ENCODE measurements at places on chromosomes 5 and 9.
A peak's percentile ranks its signal among the peaks of the same experiment; 100 is the strongest.

DNA sequence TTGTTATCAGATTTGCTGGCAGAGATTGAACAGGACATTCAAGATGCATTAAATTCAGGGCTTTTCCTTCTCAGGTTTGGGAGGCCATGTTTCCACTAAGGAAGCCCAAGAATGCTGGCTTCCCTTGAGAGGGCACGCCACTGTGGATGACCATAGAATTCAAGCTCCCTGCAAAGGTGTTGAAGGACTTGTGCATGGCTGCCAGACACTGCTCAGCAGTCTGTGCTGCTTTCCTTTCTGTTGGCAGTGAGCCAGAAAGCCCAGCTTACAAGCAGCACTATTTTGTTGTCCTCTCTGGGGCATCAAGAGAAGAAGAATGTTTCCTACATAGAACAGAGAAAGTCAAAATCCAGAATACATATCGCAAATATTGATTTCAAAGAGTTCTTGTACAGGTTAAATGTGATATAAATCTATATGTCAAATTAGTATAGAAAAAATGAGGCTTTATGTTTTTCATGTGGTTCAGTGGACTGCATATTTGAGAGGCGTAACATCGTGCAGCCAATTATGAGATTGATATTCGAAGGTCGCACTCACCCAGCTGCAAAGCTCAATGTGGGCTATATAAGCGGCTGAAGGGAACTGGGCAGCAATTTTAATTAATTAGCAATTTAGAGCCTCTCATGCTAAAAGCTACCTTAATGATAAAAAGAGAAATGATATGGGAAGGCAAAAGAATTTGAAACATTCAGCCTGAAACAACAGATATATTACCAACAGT, 103.1 kb upstream of the ISL1 start:
- no peak for DNase-seq

DNA sequence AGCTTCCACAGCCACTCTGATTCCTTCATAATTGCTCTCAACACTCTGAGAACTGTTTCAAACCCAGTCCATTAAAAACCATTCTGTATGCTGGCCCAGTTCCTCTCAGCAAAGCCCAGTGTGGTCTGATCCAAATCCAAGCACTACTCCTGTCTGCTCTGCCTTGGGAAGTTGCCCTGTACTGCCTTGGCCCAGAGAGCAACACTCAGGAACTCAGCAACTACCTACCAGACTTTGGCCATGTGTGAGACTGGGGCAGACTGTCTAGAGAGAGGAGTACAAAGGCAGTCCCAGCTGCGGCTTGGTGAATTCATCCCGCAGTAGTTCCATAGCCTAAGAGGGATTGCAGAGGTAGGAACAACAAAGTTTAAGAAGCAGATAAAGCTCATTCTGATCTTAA, 214.4 kb downstream of the MCTP1 start:
- DNase-seq: no peak

- no peak for DNase-seq
Observed at GRCh38 chr5:115661101-115661500, 35.3 kb upstream of the TMED7 start.

GRCh38 chr5:9388941-9389674, 156.8 kb downstream of the SEMA5A start:
- DNase-seq: no peak

- no peak for DNase-seq
Observed at GRCh38 chr9:18971404-18971803, 61.6 kb downstream of the SAXO1 start.

DNA sequence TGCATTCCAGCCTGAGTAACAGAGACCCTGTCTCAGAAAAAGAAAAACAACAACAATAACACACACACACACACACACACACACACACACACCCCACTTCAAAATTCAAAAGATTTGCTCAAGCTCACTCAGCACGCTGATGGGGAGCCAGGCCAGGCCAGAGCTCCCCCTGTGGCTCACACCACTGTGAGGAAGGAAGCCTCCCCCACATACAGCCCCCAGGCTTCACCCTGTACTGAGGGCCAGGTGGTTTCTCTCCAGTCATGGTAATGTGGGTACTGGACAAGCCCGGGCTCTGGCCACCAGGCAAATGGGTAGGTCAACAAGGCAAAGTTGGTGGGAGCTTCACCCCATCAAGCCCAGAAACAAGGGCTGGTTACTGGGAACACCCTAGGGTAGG, 19.0 kb downstream of the ATOX1 start:
- no peak for DNase-seq

DNA sequence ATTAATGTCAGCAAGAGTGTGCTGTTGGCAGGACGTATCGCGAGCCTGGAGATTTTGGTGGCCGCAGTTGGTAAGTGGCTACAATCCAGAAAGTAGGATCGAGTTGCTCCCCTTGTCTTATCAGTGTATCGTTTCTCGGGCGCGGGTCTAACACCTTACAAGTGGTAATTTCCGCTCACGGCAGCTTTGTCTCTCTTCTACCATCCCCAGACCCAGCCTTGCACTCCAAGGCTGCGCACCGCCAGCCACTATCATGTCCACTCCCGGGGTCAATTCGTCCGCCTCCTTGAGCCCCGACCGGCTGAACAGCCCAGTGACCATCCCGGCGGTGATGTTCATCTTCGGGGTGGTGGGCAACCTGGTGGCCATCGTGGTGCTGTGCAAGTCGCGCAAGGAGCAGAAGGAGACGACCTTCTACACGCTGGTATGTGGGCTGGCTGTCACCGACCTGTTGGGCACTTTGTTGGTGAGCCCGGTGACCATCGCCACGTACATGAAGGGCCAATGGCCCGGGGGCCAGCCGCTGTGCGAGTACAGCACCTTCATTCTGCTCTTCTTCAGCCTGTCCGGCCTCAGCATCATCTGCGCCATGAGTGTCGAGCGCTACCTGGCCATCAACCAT, 1.1 kb downstream of the PTGER4 start:
- no peak for DNase-seq

DNA sequence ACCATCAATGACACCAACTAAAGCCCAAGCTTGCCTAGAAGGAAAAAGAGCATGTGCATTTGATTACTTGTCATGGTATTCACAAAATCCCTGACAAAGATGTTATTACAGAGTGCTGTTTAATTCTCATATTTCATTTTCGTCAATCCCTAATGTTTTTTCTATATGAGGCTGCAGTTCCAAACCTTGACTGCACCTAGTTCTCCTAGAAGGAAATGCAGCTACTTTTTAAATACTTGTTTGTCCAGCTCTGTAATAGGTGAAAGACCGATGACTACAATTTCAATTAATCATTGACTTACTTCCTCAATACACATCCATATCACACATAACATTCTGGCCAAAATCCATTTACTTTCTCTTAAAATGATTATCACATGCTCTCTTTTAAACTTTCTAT, 28.1 kb downstream of the CEMIP2 start:
- DNase-seq: no peak

DNA sequence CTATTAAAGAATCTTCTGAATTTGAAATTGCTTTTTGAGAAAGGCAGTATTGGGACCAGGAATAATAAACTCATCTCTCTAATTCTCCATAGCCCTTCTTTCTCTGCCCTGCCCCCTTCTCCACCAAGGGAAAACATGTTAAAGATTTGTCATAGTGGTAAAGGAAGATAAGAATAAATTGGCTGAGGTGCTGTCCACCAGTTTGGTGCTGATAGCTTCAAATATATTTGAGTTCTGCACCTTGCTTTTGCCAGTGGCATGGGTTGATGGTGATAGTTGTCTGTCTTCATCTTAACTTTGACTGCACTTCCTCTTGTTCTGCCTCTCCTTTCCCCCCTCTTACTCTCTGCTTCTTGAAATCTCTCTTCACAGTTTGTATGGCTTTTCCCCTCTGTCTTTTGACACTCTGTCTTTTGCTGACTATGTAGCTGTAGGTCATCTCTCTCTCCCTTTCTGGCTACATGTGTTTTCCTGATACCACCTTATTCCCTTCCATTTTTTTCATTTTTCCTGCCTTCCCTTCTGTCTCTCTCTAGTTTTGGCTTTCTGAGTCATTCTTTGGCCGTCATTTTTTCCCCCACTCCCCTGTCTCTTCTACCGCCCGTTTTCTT, 56.6 kb downstream of the NDUFS4 start:
- DNase-seq: no peak

- no peak for DNase-seq
Observed at GRCh38 chr5:107542831-107543231, 127.9 kb downstream of the EFNA5 start.

GRCh38 chr5:146548781-146549449, 32.9 kb upstream of the GPR151 start:
- no peak for DNase-seq

DNA sequence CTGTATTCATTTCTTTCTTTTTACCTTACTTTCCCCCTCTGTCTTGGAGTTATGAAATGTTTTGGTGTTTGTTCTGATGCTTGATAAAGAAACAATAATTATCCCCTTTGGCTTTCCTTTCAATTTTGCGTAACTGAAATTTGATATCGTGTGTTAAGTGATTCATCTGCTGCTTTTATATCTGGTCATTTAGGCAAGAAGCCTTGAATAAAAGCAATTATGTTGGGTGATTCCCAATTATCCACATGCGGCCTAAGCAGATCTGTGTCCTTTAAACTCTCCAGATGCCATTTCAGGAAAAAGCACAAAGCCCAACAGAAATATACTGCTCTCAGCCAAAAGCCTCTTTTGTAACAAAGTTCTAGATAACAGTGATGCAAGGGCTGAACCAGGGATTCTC, 92.8 kb downstream of the TAF11L14 start:
- no peak for DNase-seq

- DNase-seq: peak; percentile 8
Observed at GRCh38 chr9:99778308-99778707, 43.4 kb upstream of the NR4A3 start.

DNA sequence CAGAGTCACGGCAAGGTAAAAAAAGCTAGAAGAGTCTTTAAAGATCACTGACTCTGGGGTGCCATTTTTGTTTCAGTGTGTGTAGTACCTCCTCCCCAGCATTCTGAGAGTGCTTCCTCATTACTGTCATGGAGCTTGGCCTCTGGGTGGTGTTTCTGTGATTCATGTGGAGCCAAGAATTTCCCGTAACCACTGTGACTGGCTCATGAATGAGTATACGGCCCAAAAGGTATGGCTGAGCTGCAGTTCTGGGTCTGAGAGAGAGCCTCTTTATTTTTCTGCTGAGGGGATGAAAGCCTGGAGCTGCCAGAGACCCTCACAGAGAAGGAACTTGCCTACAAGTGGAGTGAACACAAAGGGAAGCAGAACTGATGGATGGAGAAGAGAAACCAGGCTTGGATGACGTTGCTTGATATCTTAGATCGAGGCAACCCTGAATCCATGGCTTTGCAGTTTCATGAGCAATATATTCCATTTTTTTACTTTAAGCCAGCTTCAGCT, 85.6 kb downstream of the PTTG1 start:
- DNase-seq: no peak

DNA sequence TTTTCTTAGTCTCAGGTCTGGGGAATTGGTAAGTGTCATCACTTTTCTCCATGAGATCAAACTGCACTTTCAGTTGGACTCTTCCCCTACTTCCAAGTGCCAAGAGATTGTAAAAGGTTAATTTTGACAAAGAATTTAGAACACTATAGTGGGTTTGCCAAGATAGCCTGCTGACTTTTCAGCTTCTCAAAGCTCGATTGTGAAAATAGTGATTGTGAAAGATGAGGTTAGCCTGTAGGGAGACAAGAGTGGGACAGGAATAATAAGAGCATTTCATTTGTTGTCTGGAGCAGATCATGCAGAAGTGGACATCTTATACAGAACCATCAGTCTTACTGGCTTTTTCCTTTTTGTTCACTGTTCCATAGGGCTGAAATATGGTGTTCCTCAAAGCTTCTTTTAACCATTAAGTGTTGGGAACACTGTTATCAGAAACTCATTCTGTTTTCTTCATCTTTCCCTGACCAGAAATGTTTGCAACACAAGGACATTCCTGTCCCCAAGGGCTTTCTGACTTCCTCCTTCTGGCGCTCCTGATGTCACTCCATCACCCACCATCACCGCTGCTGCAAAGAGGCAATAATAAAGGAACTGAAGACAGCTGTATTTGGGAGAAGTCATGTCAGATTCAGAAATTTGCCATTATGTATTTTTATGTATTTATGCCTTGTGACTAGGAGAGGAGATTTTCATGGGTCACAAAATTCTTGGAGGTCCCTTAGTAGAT, 11.6 kb upstream of the SPTAN1 start:
- no peak for DNase-seq

DNA sequence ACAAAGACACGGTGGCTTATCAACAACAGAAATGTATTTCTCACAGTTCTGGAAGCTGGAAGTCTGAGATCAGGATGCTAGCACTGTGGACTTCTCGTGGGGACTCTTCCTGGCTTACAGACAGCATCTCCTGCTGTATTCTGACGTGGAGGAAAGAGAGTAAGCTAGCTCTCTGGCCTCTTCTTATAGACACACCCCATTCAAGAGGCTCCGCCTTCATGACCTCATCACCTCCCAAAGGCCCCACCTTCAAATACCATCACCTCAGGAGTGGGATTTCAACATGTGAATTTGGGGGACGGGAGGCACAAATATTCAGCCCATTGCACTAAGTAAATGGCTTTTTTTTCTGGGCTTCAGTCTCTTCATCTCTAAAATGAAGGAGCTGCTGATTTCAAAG, 27.6 kb downstream of the KCNMB1 start:
- no peak for DNase-seq

DNA sequence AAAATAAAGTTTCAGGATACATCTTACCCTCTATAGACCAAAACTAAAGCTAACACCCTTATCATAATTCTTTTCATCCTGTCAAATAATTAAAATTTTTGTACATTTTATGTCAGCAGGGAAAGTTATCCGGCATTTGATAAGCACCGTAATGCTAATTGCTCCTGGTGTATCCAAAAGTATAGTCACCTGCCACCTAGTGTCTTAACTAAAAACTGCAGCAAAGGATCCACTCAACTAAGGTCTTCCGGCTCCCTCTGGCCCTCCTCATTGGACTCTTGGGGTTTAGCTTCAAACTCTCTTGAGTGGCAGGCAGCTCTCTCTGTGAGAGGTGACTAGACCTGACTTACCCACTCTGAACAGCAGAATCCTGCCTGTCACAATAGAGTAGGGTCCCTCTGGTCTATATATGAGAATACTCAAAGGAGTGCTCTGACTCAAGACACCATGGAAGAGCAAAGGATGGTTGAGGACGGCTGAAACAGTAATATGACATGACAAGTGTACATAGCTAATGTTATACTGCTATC, 60.4 kb upstream of the CAST start:
- DNase-seq: no peak

DNA sequence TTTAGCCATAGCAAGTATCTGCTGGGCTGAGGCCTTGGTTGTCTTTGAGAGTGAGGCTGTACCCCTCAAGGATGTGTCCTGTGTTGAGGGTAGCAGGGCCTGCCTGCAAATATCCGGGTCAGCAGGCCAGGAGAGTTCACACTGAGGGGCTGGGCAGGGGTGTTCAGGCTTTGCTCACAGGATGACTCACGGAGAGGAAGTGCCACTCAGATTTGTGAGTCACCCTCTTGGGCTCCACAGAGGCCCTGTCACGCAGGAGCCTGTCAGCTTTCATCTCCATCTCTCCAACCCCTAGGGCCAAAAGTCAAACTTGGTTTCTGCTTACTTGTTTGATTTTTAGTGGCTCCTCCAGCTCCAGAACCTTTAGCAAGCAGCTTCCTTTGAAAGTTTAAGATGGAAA, 211.5 kb downstream of the SEC61B start:
- peak; percentile 44 for DNase-seq
